ENCODE measurements at places on chromosomes 2 and 18. TPM values are rescaled to one million over a fixed set of nuclear protein-coding genes. Genes with fewer than 3 reads are reported as not detected.

Gene GLB1L
- 26.1 TPM for polyA plus RNA-seq

Gene CDKL4
- 0.57 TPM for polyA plus RNA-seq

GRCh38 chr18:48121752-48122151 is 191.3 kb upstream of the SMAD2 start:
- no peak for DNase-seq

GRCh38 chr18:11752116-11752911 is 63.2 kb downstream of the GNAL start:
- no peak for DNase-seq

GRCh38 chr18:21903709-21904108 is 163.1 kb downstream of the MIB1 start:
- DNase-seq = no peak

DNA sequence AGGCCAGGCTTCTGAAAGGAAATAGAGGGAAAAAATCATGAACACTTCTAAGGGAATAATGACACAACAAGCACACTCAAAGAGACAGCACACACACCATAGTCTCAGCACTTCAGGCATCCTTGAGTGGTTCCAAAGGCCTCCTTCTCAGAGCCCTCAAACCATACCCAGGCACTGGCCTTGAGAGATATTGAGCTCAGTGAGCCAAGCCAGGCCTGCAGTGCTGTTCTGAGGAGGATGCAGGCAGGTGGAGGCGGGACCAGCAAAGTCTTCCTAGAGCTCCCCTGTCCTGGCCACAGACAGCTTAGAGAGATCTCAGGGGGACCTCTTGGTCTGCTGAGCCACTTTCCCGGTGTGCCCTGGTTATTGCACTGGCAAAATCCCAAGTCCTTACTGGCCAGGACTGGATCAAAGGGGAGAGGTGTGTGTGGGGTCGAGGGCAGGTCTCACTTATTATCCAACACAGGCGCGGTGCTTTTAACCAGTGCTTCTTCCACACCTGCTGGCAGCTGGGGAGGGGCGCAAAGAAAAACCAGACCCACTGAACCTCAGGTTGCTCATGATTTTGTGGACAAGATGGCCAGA is 86.8 kb upstream of the HAAO start:
- DNase-seq = no peak

- no peak for DNase-seq
Measured at GRCh38 chr2:102717308-102718018, 44.4 kb upstream of the TMEM182 start.

Gene ASB18
- polyA plus RNA-seq = not detected

Gene CMPK2
- polyA plus RNA-seq = 3.3 TPM

DNA sequence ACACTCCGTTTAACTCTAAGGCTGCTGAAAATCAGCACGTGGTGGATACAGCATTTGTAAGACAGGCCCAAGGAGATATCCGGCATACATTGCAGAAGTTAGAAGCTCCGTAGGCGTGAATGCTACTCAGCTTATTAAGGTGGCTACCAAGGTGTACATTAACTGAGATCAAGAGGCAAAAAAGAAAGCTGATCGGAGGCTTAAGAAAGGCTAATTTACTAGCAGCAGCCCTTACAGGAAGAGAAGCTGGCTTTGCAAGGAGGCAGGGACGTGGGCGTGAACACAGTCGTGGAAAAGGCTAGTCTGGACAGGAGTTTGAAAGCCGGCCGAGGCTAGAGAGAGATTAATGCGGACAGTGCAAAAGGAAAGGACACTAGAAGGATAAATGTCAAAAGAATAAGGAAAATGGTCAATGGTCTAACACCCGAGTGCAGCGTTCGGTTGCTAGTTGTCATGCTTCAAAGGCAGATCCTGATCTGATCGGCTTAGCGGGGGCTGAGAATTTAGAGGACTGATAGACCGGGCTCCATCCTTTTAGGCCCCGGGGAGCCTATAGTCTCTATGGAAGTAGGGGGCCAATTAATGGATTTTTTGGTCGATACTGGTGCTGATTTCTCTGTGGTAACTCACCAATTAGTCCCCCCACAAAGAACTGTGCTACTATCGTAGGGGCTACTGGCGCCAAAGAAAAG is 45.6 kb upstream of the SELENOI start:
- DNase-seq = no peak

DNA sequence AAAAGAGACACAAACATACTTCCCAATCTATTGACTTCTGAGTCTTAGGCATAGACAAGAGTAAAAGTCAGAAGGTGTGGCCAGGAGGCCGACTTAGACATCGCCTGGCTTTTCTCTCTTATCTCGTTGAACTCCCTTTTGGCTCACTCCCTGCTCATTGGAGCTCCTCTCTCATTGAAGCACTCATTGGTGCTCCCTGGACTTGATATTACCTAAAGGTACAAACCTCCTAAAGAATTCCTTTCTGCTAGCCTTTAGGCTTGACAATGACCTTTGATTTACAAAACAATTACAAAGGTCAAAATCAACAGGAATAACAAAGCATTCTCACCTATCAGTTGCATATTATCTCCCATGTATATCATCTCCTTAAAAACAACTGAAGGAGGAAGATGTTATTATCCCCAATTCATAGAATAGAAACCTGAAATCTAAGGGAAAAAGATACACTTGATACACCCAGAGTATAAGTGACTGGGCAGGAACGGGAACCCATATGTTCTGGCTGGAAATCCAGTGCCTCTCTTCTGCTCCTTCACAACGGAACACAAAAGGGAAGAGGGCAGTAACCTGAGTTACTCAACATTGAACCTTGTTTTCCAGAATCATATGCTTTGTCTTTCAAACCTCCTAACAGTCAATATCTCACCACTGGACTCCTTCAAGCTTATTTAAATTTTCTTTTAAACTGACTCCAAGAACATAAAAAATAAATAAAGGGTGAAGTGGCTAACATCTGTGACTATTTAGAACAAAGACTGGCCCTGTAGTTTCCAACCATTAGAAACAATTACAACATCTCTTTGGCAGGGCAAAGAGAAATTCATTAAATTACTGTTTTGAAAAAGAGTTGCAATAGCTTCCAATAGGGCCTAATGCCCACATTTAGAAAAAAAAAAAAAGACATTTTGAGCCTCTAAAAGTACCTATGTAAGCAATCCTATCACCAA is 1247.9 kb downstream of the LRP1B start:
- no peak for DNase-seq

Gene TMEM247
- polyA plus RNA-seq = not detected

GRCh38 chr18:72360634-72361033 is 183.5 kb downstream of the CBLN2 start:
- no peak for DNase-seq

DNA sequence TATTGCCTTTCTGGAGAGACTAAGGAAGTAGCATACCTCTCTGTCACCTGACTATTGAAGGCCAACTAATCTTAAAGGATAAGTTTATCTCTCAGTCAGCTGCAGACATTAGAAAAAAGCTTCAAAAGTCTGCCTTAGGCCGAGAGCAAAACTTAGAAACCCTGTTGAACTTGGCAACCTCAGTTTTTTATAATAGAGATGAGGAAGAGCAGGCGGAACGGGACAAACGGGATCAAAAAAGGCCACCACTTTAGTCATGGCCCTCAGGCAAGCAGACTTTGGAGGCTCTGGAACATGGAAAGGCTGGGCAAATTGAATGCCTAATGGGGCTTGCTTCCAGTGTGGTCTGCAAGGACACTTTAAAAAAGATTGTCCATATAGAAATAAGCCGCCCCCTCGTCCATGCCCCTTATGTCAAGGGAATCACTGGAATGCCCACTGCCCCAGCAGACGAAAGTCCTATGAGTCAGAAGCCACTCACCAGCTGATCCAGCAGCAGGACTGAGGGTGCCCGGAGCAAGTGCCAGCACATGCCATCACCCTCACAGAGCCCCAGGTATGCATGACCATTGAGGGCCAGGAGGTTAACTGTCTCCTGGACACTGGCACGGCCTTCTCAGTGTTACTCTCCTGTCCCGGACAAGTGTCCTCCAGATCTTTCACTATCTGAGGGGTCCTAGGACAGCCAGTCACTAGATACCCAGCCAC is 61.5 kb upstream of the FAM98A start:
- no peak for DNase-seq

Gene MOGAT1
- polyA plus RNA-seq = not detected

- no peak for DNase-seq
Measured at GRCh38 chr2:71238089-71238488, 11.2 kb upstream of the PAIP2B start.

Gene IL1A
- polyA plus RNA-seq = 0.10 TPM
